ENCODE measurements at places on chromosomes 7 and 10. TPM values are rescaled to one million over a fixed set of nuclear protein-coding genes. Genes with fewer than 3 reads are reported as not detected.

GRCh38 chr7:22920672-22921071, 93.3 kb downstream of the HYCC1 start:
- no peak for DNase-seq

- no peak for DNase-seq
These were observed 918 bp downstream of the NET1 start for GRCh38 chr10:5413012-5413938.

GRCh38 chr7:31478721-31479120, 35.2 kb upstream of the ITPRID1 start:
- DNase-seq = no peak

DNA sequence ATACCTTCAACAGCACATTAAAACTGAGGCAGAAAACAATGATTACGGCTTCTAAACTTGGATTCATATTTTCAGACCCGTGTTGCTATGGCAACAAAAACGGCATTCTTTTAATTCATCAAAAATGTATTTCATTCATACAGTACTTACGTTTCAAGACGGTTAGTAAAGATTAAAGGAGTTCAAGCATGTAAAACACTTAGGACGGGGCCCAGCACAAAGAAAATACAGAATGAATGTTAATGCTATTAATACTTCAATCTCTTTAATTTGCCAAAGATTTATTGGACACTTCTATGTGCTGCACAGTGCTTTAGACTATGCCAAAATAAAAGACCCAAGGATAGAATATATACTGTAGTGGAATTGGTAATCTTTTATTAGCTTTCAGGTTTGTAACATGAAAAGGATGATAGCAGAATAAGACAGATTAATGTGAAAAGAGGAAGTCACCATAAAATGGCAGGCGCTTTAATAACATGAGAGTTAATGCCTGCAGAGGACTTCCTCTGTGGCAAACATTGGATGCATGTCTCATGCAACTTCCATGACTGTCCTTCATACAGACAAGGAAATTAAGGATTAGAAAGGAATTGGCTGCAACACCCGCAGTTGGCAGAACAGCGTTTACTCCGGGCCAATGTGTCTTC, 201.6 kb upstream of the KLF6 start:
- DNase-seq = no peak

- no peak for DNase-seq
These were observed 107.7 kb downstream of the SLC16A9 start for GRCh38 chr10:59601985-59602384.

Gene LRRTM3
- total RNA-seq = not detected
